K562 (cell line): ENCODE measurements at places on chromosomes 13 and 19. TPM values are rescaled to one million over a fixed set of nuclear protein-coding genes. Genes with fewer than 3 reads are reported as not detected.

WDR88 gene
- total RNA-seq = not detected in 2 replicates

ZNF135 gene
- not detected in 2 replicates for total RNA-seq

CTXN1 gene
- total RNA-seq = 37.4 and 38.9 TPM in 2 replicates

IGFL2 gene
- 0.47 and 0.75 TPM in 2 replicates for total RNA-seq

ZNF468 gene
- total RNA-seq = 18.9 and 20.7 TPM in 2 replicates

CAPN12 gene
- total RNA-seq = 3.7 and 4.8 TPM in 2 replicates

ZNF554 gene
- 1.3 and 1.8 TPM in 2 replicates for total RNA-seq

HIPK4 gene
- total RNA-seq = 0.07 and 0.09 TPM in 2 replicates

FGF21 gene
- not detected in 2 replicates for total RNA-seq

ATXN8OS gene
- total RNA-seq = not detected in 2 replicates

SLITRK1 gene
- not detected in 2 replicates for total RNA-seq

S1PR5 gene
- 0.16 and 0.35 TPM in 2 replicates for total RNA-seq

DIAPH3 gene
- total RNA-seq = 17.1 and 18.7 TPM in 2 replicates

PSG7 gene
- not detected in 2 replicates for total RNA-seq

IFNL1 gene
- not detected in 2 replicates for total RNA-seq

C13orf42 gene
- total RNA-seq = not detected in 2 replicates

CASP14 gene
- total RNA-seq = not detected in 2 replicates

ZNF763 gene
- 0.22 TPM in 1 of 2 replicates, not detected in the other for total RNA-seq

ZNF823 gene
- total RNA-seq = 4.4 and 5.0 TPM in 2 replicates

ATP4A gene
- not detected in 2 replicates for total RNA-seq

ZNF816 gene
- 12.0 and 15.5 TPM in 2 replicates for total RNA-seq

FUT3 gene
- total RNA-seq = 0.09 TPM in 1 of 2 replicates, not detected in the other

QPCTL gene
- total RNA-seq = 29.4 and 31.3 TPM in 2 replicates

CYP4F8 gene
- total RNA-seq = not detected in 2 replicates

PALM3 gene
- total RNA-seq = 7.6 and 9.3 TPM in 2 replicates

EDNRB gene
- total RNA-seq = 0.04 and 0.36 TPM in 2 replicates

ZNF491 gene
- total RNA-seq = 0.38 and 0.51 TPM in 2 replicates

TSSK6 gene
- 2.4 and 2.6 TPM in 2 replicates for total RNA-seq

CABP5 gene
- total RNA-seq = not detected in 2 replicates

SLC15A1 gene
- total RNA-seq = not detected in 2 replicates

PLIN4 gene
- 0.09 TPM in 2 replicates for total RNA-seq

SCN1B gene
- total RNA-seq = 1.8 TPM in 2 replicates
